ENCODE measurements at places on chromosomes 7 and 10.
A peak's percentile ranks its signal among the peaks of the same experiment; 100 is the strongest.

DNA sequence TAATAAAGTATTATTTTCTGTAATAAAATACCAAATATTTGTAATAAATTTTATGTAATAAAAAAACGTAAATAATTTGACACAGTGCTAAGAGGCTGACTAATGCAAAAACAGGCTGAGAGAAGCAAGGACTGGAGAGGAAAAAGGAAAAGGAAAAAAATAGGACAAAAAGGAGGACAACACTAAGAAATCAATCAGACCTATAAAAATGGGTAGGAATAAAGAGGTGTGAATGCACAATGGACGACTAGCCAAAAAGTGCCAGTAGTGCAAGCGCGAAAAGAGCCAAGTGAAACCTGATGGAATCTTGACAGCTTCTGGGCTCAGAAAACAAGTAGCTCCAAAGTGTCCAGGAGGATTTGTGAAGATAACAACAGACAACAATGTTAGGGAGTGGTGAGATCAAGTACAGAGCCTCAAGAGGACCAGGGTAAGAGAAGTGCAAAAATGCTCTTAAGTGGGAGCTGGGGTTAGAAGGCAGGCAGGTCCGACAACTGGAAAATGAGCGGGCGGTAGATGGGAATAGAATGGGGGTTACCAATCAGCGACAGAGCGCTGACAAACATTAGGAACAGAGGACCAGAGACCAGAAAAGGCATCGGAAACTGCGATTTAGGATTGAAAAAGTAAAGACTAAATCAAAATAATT is 1.2 kb downstream of the BRAF start:
- no peak for DNase-seq

GRCh38 chr7:95478272-95479037 is 7.3 kb upstream of the ASB4 start:
- DNase-seq = no peak

- DNase-seq = no peak
These were observed 71.8 kb downstream of the ZNF438 start for GRCh38 chr10:30959836-30960210.

DNA sequence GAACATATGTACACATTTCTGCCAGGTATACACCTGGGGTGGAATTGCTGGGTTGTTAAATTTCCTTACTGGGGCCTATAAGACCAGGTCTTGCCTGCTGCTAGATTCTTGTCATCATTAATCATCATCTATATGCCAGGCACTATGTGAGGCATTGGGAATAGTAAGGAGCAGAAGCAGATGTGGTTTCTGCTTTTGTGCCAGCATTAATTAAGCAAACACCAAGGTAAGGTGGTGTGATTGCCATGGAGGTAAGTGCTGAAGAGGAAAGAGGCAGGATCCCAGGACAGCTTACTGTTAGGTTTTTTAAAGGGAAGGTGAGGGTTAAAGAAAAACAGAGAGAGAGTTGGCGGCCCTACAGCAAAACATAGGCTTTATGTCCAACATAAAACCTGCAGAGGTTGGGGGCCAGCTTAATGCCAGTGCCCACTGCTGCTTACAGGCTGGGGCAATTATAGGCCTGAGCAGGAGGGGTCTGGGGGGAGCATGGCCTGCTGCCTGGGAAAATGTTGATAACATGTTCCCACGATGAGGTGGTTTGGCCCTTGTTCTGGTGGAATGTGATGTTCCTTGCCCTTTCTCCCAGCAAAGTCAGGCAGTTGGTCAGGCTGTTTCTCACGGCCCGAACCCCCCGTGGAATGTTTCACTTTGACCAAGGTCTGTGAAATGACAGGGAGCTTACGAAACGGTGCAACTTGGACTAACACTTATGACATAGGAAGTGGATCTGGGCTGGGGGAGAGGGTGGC is 93.9 kb downstream of the RBM20 start:
- DNase-seq = no peak

DNA sequence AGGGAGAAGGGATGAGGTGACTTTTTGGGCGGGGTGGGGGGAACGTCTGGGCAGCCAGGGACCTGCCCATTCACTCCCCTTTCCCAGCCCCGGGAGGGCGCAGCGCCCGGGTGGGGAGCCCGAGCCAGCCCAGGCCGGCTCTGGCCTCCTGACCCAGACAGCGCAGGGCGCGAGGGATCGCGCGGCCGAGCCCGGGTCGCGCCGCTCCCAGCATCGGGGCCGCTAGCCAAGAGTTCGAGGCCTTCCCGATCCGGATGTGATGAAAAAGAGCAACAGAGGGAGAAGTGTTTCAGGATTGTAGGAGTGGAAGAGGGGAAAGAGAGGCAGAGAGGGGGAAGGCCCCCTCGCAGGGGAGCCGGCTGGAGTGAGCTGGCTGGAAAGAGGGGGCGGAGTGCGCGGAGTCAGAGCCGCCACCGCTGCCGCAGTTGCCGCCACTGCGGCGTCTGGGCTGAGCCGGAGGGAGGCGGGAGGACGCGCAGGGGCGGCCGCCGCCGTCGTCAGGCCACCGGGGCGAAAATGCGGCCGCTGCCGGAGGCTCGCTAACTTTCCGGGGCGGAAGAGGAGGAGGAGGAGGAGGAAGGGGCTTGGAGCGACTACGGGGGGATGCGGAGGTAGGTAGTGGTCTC is at the start of gene MDFIC:
TSS of gene MDFIC (plus strand) at position 69 of the 626 bp plus-strand sequence. CDS start 940 bp downstream, outside the sequence.
- DNase-seq = peak; percentile 64

GRCh38 chr10:24503461-24504320 is 220.0 kb downstream of the ARHGAP21 start:
- no peak for DNase-seq

All from activated CD4-positive, alpha-beta T cell treated with anti-CD3 and anti-CD28 coated beads for 4 hours (primary cell).